ENCODE measurements at places on chromosomes 5 and 9. TPM values are rescaled to one million over a fixed set of nuclear protein-coding genes. Genes with fewer than 3 reads are reported as not detected.
A peak's percentile ranks its signal among the peaks of the same experiment; 100 is the strongest.

DNA sequence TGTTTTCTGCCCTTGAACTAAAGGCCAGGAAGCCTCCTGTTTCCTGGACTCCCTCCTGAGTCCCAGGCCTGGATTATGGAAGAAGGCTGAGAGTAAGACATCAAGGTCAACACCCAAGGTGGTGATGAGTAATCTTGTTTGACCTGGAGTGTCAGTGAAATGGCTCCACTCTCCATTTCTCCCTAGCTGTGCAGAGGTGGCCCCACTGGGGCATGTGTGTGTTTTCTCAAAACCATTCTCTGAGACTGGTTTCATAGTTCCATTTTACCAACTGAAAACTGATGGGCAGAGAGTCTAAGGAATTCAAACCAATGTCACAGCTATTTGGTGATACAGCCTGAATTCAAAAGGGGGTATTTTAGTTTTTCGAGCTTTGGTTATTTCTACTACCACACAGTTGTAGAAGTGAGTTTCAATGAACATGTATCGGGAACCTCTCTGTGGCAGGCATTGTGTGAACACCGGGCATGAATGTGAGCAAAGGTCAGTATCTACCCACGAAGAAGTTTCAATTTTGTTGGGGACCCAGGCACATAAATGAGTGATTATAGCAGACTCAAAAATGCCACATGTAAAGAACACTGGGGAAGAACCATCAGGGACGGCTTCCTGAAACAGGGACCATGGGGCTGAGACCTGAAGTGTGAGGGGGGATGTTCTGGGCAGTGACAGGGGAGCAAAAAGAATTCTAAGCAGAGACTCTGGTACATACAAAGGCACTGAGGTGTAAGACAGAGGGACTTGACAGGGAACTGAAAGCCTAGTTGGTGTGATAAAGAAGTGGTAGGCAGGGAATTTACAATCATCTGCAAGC, 269.6 kb upstream of the KLF4 start:
- DNase-seq = no peak

- DNase-seq = peak; percentile 59
Measured at GRCh38 chr5:17255471-17256021, 38.1 kb downstream of the BASP1 start.

DNA sequence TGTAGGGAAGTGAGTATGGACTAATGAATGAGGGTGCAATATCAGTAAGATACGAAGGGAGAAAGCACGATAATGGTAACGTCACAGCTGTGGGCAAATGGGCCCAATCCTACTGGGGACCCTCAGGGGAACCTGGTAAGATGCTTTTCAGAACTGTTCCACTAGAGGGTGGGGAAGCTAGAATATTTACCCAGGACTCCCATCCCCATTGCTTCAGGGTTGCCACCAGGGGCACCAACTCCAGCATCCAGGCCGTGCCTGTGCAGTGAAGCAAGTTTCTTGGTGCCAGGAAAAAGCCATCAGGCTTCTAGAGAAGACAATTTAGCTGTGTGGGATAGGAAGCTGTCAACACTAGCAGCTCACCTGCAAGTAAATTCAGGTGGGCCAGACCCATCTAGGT, 409.3 kb downstream of the AGTPBP1 start:
- no peak for DNase-seq

DNA sequence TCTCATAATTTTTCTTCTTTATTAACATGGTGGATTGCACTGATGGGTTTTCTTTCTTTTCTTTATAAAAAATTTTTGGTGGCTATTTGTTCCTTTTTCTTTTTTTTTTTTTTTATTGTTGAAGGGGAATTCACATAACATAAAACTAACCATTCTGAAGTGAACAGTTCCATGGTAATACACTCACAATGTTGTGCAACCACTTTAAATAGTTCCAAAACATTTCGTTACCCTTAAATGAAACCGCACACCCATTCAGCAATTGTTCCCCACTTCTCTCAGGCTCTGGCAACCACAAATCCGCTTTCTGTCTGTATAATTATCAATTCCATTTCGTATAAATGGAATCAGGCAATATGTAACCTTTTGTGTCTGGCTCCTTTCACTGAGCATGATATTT, 11.7 kb upstream of the SETX start:
- no peak for DNase-seq

The CDC14B gene
- 13.2 TPM for total RNA-seq

The SEC16A gene
- 43.2 TPM for total RNA-seq

All from fibroblast of villous mesenchyme (primary cell).